ENCODE measurements at places on chromosomes 13 and 19.
A peak's percentile ranks its signal among the peaks of the same experiment; 100 is the strongest.

GRCh38 chr19:5340637-5341447 lies at the start of gene PTPRS:
Gene PTPRS, minus strand, starts transcription at chr19:5340812. Its CDS starts 54,672 bp downstream, at chr19:5286140.
- peak; percentile 88 for DNase-seq

DNA sequence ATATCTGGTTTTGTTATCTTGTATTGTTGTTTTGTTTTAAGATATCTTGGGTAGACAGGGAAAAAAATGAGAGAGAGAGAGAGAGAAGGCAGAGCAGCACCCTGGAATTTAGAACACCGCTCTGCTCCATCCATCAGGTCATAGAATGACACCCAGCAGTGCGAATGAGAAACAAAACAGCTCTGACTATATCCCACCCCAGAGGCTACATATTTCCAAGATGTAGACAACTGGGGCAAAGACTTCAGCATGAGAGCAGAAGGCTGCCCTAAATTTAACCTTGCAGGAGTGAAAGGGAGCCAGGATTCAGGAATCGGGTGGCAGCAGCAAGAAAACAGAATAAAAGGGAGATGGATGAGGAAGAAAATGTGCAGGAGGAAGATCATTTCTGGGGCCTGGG lies 46.5 kb downstream of the TNFSF13B start:
- DNase-seq, result no peak

DNA sequence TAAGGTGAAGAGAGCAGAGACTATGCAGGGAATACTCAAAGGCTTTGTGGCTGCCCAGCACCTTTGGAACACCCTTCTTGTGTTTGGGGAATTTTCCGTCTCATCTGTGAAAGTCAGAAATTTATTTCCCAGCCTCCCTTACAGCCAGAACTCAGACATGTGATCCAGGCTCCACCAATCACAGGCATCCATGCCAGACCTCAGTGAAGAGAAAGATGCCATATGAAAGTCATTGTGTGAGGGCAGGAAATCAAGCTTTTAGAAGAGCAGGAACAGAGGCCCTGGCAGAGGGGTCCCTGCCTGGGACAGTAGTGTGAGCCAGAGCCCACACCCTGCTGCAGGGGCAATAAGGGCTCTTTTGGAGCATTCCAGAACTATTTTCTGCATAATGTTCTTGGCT lies 12.1 kb downstream of the CCDC70 start:
- no peak for DNase-seq

DNA sequence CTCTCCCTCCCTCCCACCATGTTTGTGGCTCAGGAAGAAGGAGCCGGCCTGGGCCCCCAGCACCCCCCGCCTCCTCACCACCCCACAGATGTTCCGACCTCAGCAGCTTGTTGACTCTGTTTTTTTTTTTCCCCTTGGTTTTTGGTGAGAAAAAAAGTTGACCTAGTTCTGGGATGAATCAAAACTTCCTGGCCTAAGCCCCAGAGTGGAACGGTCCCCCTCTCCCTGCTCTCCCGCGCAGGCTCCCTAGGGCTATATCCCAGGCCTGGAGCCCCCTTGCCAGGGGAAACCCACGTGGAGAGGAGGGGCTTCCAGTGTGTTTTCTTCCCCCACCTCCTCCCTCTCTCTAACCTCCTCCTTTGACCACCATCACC lies 4.0 kb downstream of the COL5A3 start:
- DNase-seq, result peak; percentile 66

GRCh38 chr19:35332817-35333216 lies 3.8 kb downstream of the CD22 start:
- no peak for DNase-seq

GRCh38 chr13:27789495-27790303 lies 2.6 kb upstream of the GSX1 start:
- no peak for DNase-seq

DNA sequence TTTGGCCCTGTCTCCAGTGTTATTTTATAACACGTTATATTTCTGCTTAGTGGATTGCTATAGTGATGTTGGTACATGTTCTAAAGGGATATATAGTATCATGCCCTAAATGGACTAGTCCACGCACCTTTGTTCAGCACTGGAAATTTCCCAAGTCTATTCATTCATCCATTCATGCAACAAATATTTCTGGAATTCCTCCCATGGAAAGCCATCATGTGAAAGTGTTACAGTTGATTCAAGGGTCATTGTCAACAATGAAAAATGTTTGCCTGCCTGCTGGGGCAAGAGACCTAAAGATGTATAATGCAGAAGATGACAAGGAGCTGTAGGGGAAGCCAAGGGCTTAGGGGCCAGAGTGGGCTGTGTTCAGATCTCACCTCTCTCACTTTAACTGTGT lies 10.8 kb upstream of the HSPH1 start:
- DNase-seq, result peak; percentile 89

DNA sequence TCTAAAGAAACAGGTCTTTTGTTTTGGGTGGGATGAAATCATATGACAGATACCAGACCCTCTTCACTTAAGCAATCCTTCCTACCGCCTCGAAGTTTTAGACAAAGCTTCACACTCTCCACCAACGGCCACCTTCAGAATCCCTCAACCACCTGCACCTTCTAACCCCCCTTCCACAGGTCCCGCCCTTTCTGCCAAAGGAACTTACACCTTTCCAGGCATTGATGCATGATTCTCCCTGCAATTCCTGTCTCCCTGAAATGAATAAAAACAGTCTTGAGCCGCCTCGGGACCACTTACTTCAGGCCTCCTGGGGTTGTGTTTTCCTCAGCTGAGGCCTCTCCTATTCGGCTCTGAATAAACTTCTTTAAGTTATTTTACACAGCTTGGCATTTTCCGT lies 859 bp downstream of the ZNF433 start:
- no peak for DNase-seq

Data from fibroblast of skin of right quadriceps (primary cell).